ENCODE measurements at places on chromosomes 4 and X. TPM values are rescaled to one million over a fixed set of nuclear protein-coding genes. Genes with fewer than 3 reads are reported as not detected.

DNA sequence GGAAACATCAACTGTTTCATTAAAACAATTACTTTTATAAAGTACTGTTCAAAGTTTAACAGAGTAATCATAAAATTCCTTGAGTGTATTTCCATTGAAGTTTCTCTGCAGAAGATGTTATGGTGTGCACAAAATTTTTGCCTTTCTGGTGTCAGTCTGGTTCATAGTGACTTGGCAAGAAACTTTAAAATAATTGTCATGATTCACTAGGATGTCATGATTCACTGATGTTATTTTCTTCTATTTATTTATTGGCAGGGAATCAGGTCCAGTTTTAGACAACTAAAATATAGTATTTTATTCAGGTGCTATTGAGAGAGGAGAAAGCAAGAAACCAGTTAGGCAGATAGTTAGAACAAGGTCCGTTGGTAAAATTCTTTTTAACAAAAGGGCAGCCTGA is 3.8 kb downstream of the UGT2A1 start:
- DNase-seq, result no peak
- H3K4me3 ChIP-seq, result no peak overlapping the region
- H3K36me3 ChIP-seq, result no peaks in the 10 kb centered on the region
- no peak overlapping the region for H3K27ac ChIP-seq
- no peaks in the 10 kb centered on the region for H3K27me3 ChIP-seq
- no peaks in the 10 kb centered on the region for H3K4me1 ChIP-seq

DNA sequence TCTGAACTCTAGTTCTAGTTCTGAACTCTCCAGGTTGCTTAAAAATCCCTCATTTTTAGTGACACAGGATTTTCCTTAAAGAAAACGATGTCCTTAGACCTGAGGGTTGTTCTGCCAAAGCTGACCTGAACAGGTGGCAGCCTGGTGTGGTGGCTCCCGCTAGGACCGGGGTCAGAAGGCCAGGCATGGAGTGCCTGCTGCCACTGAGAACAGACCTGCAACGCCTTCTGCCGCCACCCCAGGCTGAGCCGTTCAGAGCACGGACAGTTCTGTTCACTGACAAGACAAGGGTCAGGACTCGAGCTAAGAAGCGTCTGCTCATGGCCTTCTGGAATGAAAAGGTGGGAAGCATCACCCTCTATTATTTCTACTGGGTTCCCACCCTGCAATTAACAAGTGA is 15.8 kb downstream of the DCTD start:
- H3K4me1 ChIP-seq, result no peaks in the 10 kb centered on the region
- H3K27ac ChIP-seq, result no peak overlapping the region

- no peak overlapping the region for H3K4me3 ChIP-seq
- H3K36me3 ChIP-seq, result no peaks in the 10 kb centered on the region
- H3K27me3 ChIP-seq, result no peaks in the 10 kb centered on the region
- no peaks in the 10 kb centered on the region for H3K4me1 ChIP-seq
- no peak for DNase-seq
- H3K27ac ChIP-seq, result no peak overlapping the region
Measured at GRCh38 chrX:20111271-20111670, 5.4 kb downstream of the MAP7D2 start.

GRCh38 chr4:8083086-8083825 is 75.4 kb downstream of the ABLIM2 start:
- no peaks in the 10 kb centered on the region for H3K36me3 ChIP-seq
- H3K27me3 ChIP-seq, result no peaks in the 10 kb centered on the region
- DNase-seq, result no peak
- H3K4me3 ChIP-seq, result no peak overlapping the region

DNA sequence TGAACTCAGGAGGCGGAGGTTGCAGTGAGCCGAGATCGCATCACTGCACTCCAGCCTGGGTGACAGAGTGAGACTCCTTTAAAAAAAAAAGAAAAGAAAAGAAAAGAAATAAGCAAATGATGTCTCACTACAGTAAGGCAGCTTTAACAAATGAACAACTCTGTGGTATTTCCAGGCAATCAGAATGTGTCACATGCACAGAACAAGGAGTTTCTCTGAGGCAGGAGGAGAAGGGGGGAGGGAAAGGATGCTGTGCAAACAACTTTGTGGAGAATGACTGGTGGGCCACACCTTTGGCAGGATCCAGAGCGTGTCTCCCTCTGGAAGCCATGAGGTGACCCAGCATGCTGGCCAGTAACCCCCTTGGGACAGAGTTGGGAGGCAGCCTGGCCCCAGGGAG is 57.6 kb downstream of the RAI2 start:
- no peaks in the 10 kb centered on the region for H3K4me1 ChIP-seq
- no peak overlapping the region for H3K4me3 ChIP-seq
- no peak for DNase-seq
- no peaks in the 10 kb centered on the region for H3K36me3 ChIP-seq

ASB9 gene
- 3.9 TPM for total RNA-seq

- H3K4me3 ChIP-seq, result no peak overlapping the region
- H3K36me3 ChIP-seq, result no peaks in the 10 kb centered on the region
- no peak for DNase-seq
- H3K27ac ChIP-seq, result no peak overlapping the region
- H3K27me3 ChIP-seq, result no peaks in the 10 kb centered on the region
- no peaks in the 10 kb centered on the region for H3K4me1 ChIP-seq
Measured at GRCh38 chr4:28369499-28369898, 1508.9 kb downstream of the STIM2 start.

- H3K4me3 ChIP-seq, result no peak overlapping the region
- H3K27ac ChIP-seq, result no peak overlapping the region
- no peaks in the 10 kb centered on the region for H3K4me1 ChIP-seq
- no peaks in the 10 kb centered on the region for H3K36me3 ChIP-seq
Measured at GRCh38 chrX:68794461-68794860, 34.4 kb upstream of the EFNB1 start.

SLC9A6 gene
- 23.9 TPM for total RNA-seq

DNA sequence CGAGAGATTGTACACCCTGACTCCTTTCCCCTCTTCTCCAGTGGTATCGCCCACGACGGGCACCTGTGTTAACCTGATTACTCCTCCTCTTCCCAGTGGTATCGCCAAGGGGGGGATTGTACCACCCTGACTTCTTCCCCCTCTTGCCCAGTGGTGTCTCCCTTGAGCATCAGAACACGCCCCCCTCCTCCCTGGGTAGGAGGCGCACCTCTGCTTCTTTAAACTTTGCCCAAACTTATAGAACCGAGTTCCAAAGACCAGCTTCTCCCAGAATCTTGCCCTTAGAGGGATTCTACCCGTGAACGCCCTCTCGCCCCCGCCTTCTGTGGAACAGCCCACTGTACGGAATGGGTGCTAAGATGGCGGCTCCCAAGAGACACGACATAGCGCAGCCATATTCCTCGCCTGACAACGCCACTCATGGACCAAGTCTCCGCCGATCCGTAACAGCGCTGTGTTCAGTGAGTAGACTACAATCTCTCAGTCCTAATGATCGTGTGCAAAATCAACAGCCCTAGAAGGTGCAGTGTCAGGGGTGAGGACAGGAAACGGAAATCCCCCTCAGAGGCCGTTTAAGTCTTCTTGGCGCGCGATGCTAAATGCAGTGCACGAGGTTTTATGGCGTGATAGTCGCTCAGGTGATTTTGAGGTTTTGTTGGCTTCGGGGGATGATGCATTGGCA is 4.2 kb upstream of the ZNF157 start:
- no peaks in the 10 kb centered on the region for H3K36me3 ChIP-seq
- DNase-seq, result no peak
- H3K27ac ChIP-seq, result peak overlapping the region; percentile 45
- H3K4me3 ChIP-seq, result peak overlapping the region; percentile 44
- H3K4me1 ChIP-seq, result no peaks in the 10 kb centered on the region

DNA sequence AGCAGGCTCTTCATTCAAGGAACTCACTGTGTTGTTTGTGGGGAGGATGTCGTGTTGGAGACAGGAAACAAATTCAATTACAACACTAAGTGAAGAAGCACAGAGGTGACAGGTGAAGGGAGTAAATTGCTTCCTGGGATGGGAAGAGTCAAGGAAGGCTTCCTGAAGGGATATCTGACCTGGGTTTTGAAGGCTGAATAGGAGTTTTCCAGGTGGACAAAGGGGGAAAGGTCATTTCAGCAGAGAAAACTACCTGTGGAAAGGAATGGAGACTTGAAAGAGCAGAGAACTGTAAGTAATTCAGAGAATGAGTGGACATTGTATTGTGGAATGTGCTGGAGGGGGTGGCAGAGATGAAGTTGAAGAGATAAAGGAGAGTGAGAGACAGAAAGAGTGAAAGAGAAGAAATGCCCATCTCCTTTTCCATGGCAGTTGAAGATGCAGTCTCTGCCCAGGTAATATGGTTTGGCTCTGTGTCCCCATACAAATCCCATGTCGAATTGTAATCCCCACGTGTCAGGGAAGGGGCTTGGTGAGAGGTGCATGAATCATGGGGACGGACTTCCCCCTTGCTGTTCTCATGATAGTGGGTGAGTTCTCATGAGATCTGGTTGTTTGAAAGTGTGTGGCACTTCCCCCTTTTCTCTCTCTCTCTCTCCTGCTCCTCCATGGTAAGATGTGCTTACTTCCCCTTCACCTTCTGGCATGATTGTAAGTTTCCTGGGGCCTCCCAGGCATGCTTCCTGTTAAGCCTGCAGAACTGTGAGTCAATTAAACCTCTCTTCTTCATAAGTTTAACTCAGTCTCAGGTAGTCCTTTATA is 205.7 kb upstream of the BCOR start:
- no peak for DNase-seq
- H3K4me1 ChIP-seq, result peaks cover 6% of the 10 kb centered on the region
- no peak overlapping the region for H3K4me3 ChIP-seq

DNA sequence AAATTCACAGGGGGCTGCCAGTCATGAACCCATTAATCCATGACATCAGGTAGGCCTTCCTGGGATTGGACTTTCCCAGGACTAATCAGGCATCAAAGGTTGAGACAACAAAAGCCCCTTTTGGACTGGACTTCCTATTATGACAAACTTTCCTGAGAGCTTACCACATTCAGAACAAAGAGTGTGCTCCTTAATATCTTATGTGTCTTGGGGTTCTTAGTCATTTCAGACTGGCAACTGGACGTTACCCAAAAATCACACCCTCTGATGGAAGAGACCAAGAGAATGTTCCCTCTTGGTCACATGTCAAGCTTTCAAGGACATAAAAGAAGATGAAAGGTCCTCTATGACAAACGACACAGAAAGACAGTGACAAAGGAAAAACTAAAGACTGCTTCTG is 31.6 kb upstream of the PPP1R2C start:
- H3K36me3 ChIP-seq, result no peaks in the 10 kb centered on the region
- no peak for DNase-seq
- no peaks in the 10 kb centered on the region for H3K27me3 ChIP-seq
- H3K4me3 ChIP-seq, result no peak overlapping the region
- no peaks in the 10 kb centered on the region for H3K4me1 ChIP-seq
- H3K27ac ChIP-seq, result no peak overlapping the region

ETDB gene
- not detected for total RNA-seq

- H3K27me3 ChIP-seq, result no peaks in the 10 kb centered on the region
- no peaks in the 10 kb centered on the region for H3K36me3 ChIP-seq
- no peak overlapping the region for H3K27ac ChIP-seq
- no peak for DNase-seq
Measured at GRCh38 chr4:131063878-131064277, 1967.9 kb downstream of the C4orf33 start.

ANXA10 gene
- not detected for total RNA-seq

GJB1 gene
- 22.5 TPM for total RNA-seq

- peaks cover 4% of the 10 kb centered on the region for H3K36me3 ChIP-seq
- peak overlapping the region; percentile 39 for H3K27ac ChIP-seq
- DNase-seq, result no peak
- H3K4me3 ChIP-seq, result no peak overlapping the region
- H3K4me1 ChIP-seq, result peaks cover 8% of the 10 kb centered on the region
- no peaks in the 10 kb centered on the region for H3K27me3 ChIP-seq
Measured at GRCh38 chr4:38785901-38786402, 3.2 kb upstream of the TLR10 start.

- no peak overlapping the region for H3K27ac ChIP-seq
- H3K4me1 ChIP-seq, result no peaks in the 10 kb centered on the region
- H3K36me3 ChIP-seq, result no peaks in the 10 kb centered on the region
Measured at GRCh38 chr4:82553020-82553419, 8.8 kb downstream of the TMEM150C start.

DNA sequence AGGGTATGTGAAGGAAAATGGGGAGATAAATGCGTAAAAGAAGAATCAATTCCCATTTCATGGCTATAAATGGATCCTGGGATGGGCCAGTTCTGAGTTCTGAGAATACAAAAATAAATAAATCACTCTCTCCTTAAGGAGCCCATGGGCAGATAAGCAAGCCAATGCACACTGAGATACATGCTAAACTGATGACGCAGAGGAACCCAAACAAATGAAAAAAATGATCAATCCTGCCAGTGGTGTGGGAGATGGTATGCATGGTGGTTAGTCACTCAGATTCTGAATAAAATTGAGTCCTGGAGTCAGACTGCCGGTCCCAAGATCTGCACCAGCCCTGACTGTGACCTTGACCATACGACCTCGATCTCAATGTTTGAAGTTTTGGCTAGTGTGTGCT is 59.7 kb downstream of the NEIL3 start:
- H3K27me3 ChIP-seq, result no peaks in the 10 kb centered on the region
- no peaks in the 10 kb centered on the region for H3K36me3 ChIP-seq
- no peak for DNase-seq
- no peak overlapping the region for H3K27ac ChIP-seq

- no peak overlapping the region for H3K27ac ChIP-seq
- H3K4me3 ChIP-seq, result no peak overlapping the region
- no peak for DNase-seq
- no peaks in the 10 kb centered on the region for H3K27me3 ChIP-seq
- no peaks in the 10 kb centered on the region for H3K4me1 ChIP-seq
- H3K36me3 ChIP-seq, result no peaks in the 10 kb centered on the region
Measured at GRCh38 chr4:89617317-89617716, 219.6 kb downstream of the SNCA start.

LARP1B gene
- 38.5 TPM for total RNA-seq

DNA sequence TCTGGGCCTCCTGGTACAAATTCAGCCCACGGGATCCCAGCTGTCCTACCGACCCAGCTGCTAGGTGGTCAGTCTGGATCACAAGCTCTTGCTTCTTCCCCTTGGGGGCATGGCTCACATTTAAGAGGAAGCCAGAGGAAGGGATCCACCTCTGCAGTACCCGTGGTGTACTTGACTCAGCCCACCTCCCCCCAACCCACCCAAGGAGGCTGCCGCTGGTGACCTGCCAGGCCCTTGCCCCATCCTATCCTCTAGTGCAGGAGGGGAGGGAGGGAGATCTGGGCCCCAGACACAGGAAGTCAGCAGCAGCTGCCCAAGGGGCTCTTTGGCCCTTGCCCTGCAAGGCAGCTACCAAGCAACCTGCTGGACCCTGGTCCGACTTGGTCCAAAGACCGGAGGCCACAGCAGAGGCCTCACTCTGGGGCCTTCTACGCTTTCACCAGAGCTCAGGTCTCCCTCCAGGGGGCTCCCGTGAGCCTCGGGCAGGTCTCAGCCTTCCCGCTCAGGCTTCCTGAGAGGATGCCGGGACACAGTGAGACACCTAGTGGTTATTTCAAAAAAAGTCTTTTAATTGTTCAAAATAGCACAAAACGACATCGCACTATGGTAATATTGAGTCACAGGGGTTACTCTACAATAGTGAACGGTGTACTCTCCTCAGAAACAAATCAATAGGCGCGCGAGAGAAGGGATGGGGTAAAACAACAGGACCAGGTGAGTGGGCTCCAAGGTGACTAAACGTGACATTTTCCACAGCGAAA is 2.7 kb upstream of the RENBP start:
- H3K27me3 ChIP-seq, result peaks cover 3% of the 10 kb centered on the region
- peak overlapping the region; percentile 45 for H3K27ac ChIP-seq
- H3K36me3 ChIP-seq, result peaks cover 25% of the 10 kb centered on the region
- no peak for DNase-seq
- H3K4me1 ChIP-seq, result peaks cover 6% of the 10 kb centered on the region

TLR6 gene
- total RNA-seq, result 4.9 TPM

GRCh38 chrX:45011131-45011530 is 138.1 kb downstream of the KDM6A start:
- no peak for DNase-seq
- no peaks in the 10 kb centered on the region for H3K27me3 ChIP-seq
- no peaks in the 10 kb centered on the region for H3K36me3 ChIP-seq
- H3K27ac ChIP-seq, result no peak overlapping the region

GRCh38 chr4:133592106-133592505 is 443.0 kb downstream of the PCDH10 start:
- no peak overlapping the region for H3K27ac ChIP-seq
- no peaks in the 10 kb centered on the region for H3K4me1 ChIP-seq
- no peak overlapping the region for H3K4me3 ChIP-seq
